AG08396 (cell line): ENCODE measurements at places on chromosomes 11 and 22.

GRCh38 chr11:12199231-12199948 is 89.0 kb downstream of the MICAL2 start:
- DNase-seq = no peak

GRCh38 chr11:66542362-66542761 is 3.5 kb downstream of the ZDHHC24 start:
- peak; percentile 49 for DNase-seq

GRCh38 chr11:1227551-1228100 is 4.8 kb downstream of the MUC5B start:
- DNase-seq = no peak

DNA sequence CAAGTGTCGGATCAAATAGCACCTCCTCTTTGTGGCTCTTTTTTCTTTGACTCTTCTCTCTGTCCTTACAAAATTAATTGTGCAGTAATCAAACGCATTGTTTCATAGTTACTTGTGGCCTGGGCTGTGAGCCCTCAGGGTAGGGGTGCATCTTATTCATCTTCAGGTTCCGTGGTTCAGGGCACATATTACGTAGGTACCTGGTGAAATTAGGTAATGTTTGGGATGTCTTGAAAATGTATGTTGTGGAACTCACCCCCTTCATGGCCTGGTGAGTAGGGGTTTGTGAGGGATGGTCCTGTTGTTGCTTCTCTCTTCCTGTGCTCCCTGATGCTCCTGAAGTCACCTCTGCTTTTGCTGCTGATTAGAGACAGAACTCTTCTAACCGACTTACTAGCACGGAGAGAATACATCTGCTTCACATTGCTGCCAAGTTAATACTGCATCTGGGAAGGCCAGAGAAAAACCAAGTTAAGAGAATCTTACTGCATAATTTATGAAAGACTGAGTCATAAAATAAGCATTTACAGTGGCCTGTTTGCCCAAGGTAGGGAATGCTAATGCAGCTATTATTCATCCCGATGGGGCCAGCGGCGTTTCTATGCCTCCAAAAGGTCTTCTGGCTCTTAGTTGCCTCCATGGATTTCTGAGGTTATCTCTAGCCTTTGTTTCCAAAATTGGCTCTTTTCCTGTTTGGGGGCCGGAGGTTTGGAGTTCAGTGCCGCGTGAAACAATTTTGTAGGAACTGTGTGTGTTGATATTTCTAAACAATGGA is 66.9 kb downstream of the TBC1D22A start:
- DNase-seq = peak; percentile 85

- DNase-seq = peak; percentile 45
Measured at GRCh38 chr11:35714882-35715627, 52.5 kb downstream of the TRIM44 start.

DNA sequence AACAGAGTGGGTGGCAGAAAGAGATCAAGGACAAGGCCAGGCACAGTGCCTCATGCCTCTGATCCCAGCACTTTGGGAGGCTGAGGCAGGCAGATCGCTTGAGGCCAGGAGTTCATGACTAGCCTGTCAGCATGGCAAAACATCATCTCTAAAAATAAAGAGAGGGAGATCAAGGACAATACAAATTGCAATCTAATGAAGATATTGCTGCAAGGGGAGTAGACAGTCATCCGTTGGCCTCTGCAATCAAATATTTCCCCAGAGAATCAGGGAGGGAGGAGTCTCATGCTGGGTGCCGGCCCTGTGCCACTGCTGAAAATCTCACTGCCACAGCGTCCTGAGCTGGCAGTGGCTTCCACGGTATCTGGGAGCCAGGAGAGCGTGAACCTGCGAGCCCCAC is 19.4 kb upstream of the IL17RA start:
- no peak for DNase-seq
